ENCODE measurements at places on chromosomes 5 and 9.

- DNase-seq: no peak
Measured at GRCh38 chr9:89277454-89277853, 33.5 kb upstream of the CKS2 start.

- no peak for DNase-seq
Measured at GRCh38 chr5:146779211-146779869, 99.2 kb downstream of the PPP2R2B start.

DNA sequence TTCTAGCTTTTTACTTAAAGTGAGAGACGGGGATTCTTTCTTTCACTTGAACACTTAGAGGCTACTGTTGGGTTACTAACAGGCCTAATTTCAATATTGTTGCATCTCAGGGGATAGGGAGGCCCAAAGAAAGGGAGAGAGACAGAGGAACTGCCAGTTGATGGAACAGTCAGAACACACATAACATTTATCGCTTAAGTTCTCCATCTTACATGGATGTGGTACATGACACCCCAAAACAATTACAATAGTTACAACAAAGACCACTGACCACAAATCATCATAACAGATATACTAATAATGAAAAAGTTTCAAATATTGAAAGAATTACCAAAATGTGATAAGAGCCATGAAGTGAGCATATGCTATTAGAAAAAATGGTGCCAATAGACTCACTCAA, 4.3 kb upstream of the RIC1 start:
- DNase-seq: no peak

- no peak for DNase-seq
Measured at GRCh38 chr5:126464959-126465358, 41.8 kb downstream of the GRAMD2B start.

DNA sequence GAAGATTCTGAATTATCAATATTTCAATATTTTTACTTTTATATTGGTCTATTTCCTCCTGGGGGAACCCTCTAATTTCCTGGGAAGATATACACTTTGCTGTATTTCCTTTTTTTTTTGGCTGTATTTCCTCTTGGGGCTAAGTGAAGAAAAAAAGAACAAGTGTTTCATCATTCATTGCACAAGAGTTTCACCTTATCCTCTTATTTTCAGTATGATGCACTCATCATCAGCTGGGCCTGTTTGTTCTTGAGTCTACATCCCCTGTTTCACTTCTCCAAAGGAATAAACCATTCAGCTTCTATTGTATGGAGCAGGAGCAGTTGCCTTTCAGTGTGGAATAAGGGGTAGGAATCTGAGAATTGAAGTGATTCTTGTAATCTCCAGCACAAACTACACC, 210.8 kb downstream of the FAM170A start:
- DNase-seq: no peak

DNA sequence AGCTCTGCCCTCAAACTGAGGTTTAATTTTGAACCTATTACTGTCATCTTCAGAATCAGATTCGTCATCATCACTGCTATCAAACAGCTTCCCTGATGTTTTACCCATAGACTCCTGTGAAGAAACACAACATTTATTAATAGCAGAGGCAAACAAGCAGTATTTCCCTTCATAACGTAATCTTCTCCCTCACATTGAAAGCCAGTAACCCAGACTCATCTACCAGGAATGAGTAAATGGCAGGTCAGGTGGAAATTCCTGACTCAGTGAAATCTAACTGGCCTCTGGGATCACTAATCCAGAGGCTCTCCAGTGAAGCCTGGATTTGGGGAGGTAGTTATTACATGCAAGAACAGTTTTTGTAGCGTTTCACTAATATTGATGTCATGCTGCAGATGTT, 14.6 kb downstream of the NOL8 start:
- DNase-seq: no peak

DNA sequence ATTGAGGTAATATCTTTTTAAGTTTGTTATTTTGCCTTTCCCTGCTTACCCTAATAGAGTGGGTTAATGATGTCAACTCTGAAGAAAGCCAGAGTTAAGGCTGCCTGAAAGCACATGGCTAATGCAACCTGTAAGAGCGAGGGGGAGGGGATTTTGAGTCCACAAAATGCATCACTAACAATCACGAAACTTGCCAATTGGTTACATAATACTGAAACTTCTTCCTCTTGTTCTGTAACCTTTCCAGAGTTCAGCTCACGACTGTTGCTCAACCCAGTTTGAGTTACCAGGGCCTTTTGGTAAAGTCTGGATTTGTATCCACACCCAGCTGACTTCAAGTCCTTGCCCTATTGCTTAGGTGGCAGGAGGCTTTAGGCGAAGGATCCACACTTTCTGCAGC, 308.8 kb downstream of the EFNA5 start:
- DNase-seq: no peak

DNA sequence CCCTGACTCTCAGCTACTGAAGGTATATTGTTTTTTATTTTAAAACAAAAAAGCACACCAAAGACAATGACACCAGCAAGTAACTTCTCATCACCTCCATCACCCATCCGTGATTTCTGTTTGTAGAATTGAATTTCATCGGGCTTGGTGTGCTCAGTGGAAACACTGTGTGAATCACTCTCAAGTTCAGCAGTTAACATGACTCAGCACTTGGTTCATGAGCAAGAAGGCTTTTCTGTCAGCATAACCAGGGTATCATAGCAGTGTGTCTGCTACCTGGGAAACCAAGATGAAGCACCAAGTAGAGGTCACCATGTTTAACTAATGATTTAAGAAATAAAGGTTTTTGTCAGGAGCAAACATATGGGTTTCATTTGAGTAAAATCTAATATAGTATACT, 123.7 kb downstream of the INSYN2B start:
- DNase-seq: no peak

- no peak for DNase-seq
Measured at GRCh38 chr5:42912184-42912798, 100.6 kb upstream of the SELENOP start.

- no peak for DNase-seq
Measured at GRCh38 chr5:150154618-150155128, 972 bp downstream of the PDGFRB start.
